ENCODE measurements at places on chromosomes 3 and 15.
A peak's percentile ranks its signal among the peaks of the same experiment; 100 is the strongest.

DNA sequence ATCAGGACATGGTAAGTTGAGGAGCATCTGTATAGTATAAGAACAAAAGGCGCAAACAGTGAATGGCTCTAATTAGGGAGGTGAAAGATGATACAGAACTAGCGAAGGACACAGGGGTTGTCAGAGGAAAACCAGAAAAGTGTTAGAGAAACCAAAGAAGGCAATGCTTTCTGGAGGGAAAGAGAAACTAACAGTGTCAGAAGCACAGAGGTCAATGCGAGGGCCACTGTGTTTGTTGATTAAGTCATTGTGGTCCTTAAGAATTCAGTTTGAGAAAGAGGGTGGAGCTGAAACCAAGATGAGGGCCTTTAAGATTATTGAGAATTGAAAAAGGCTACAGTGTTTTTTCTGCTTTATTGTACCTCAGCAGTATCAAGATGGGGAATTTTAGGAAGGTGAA is 28.8 kb downstream of the ATG7 start:
- DNase-seq = no peak

DNA sequence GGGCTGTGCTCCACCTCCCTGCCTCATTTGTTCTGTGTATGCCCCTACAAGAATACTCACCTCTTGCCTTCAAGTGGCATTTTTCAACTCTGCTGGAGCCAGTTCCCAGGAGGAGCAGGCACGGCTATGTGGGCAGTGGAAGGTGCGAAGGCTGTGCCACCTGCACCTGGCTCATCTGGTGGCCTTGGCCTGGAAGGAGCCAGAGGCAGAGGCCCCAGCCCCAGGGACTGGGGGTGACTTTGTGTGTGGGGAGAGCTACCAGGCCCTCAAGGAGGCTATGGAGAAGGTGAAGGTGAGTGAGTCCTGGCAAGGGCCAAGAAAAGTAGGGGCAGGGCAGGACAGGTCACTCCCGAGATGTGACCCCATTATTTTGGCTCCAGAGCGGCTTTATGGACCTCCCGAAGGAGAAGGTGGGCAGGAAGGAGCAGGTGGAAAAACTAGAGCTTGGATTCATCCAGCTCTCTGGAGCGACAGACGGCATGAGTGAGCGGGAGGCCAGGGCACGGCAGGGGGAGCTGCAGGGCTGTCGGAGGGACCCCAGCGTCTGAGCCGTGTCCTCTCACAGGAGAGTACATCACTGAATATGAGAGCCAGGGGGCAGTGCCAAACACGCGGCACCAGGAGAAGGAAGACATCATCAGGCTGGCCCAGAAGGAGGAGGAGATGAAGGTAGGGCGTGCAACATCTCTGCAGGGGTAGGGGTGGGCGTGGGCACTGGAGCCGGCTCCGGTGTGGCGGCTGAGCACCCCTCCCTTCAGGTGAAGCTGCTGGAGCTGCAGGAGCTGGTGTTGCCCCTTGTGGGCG is 57.3 kb upstream of the UBE2Q2 start:
- DNase-seq = peak; percentile 51

- DNase-seq = no peak
Observed at GRCh38 chr3:129313665-129314385, 35.2 kb downstream of the HMCES start.

DNA sequence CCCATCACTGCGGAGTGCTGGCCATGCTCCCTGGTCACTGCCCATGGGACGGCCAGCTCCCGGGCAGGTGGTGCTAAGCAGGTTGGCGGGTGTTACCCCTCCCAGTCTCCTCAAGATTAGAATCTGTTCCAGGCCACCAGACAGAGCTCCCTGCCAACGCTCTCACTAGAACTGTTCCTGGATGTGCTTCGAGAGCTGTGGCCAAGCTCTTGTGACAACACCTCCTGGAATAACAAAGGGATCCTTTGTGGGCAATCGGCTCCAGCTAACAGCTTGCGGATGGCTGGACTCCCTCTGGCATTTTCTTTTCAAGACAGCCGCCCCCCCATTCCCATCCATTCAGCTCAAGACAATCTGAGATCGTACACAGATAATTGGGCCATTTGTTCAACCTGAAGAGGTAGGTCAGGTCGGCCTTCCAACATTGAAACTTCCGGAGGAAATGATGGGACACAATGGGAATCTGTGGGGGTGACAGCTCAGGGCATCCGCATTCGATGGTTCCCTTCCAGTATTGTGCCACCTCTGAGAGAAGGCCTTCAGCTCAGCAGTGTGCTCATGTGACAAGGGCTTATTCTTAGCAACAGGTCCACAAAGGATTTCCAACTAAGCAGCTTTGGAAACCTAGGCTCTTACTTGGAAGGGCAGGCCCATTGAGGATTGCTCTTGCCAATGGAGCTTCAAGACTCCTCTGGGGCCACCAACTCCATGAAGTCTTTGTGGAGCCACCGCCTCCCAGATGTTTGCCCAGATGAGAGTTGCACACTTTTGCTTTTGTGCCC is 11.6 kb upstream of the EPHB3 start:
- DNase-seq = peak; percentile 79

DNA sequence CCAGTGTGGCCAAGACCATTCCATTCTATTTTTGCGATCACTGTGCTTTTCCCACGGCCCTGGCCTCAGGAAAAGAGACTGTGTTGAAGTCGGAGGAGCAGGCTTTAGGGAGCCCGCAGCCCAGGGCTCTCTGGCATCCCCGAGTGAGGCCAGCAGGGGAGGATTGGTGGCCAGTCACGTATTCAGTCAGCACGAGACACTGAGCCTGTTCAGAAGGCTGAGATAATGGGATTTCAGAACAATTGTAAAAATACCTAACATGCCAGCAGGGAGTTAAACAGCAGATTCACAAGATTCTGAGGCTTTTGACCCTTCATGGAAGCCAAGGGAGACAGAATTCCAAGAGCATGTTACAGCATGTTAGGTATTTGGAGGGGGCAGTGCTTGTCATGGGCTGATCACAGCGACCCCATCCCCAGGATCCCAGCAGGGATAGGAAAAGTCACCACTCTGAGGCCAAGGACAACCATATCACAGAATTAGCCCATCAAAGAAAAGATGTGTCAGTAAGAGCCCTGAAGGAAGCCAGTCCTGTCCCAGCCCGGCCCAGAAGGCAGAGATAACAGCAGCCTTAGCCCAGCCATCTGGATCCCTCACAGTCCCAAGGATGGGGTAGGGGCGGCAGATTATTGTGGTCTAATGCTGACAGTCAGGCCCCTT is 40.6 kb downstream of the AMOTL2 start:
- no peak for DNase-seq

DNA sequence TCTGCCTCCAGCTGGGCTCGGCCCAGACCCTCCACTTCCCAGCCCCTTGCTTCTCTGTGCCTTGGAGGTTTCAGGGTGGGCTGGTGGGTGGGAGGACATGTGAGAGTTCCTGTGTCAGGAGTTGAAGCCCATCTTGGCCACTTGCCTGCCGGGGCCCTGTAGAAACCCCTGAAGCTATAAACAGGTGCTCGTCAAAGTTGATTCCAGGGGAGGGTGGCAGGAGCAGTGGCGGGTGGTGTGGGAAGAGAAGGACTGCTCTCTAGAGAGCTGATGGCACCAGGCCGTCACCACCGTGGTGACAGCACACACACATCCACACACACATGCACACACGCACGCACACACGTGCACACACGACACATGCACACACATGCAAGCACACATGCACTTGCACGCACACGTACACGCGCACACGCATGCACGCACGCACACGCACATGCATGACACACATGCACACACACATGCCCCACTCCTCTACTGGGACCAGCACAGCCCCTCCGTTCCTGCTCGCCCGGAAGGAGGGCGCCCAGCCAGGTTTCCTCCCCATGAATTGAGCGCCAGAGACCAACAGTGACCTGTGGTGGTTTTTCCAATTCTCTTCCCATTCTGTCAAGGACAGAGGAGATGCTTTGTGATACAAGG is 56.3 kb upstream of the CGNL1 start:
- no peak for DNase-seq

DNA sequence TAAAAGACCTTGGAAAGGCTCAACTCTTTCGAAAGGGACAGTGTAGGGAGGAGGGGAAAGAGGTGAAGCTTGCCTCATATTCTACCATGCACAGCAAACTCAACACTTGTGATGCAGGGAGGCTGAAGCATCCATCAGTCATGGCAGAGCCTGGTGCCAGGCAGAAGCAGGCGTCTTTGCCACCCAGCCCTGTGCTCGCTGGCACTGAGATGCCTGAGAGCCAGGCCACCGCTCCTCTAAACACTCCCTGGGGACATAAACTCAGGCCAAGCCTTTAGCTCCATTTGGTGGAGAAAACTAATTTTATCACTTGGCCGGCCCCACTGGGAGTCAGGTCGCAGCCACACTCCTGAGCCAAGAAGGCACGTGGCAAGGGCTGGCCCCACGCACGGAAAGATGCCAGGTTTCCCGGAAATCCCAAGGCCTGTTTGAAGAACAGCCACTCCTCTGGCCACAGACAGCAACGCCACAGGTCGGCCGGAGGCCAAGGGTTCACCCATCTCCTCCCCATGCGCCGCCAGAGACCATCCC is 30.7 kb downstream of the XXYLT1 start:
- no peak for DNase-seq

DNA sequence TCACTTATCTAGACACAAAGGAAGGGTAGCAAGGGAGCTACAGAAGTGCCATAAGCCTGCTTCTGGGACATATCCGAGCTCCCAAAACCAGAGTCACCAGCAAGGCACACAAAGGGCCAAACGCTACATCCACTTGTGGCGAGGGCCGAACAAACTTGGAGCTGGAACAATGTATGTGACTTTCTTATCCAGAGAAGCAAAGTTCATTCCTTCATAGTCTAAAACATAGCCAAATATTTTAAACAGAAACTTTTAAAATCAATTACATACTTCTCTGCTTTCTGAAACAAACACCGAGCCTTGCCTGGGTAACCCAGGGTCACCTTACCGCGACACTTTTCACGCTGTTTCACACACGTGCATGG is 15.9 kb downstream of the ZXDC start:
- DNase-seq = no peak

DNA sequence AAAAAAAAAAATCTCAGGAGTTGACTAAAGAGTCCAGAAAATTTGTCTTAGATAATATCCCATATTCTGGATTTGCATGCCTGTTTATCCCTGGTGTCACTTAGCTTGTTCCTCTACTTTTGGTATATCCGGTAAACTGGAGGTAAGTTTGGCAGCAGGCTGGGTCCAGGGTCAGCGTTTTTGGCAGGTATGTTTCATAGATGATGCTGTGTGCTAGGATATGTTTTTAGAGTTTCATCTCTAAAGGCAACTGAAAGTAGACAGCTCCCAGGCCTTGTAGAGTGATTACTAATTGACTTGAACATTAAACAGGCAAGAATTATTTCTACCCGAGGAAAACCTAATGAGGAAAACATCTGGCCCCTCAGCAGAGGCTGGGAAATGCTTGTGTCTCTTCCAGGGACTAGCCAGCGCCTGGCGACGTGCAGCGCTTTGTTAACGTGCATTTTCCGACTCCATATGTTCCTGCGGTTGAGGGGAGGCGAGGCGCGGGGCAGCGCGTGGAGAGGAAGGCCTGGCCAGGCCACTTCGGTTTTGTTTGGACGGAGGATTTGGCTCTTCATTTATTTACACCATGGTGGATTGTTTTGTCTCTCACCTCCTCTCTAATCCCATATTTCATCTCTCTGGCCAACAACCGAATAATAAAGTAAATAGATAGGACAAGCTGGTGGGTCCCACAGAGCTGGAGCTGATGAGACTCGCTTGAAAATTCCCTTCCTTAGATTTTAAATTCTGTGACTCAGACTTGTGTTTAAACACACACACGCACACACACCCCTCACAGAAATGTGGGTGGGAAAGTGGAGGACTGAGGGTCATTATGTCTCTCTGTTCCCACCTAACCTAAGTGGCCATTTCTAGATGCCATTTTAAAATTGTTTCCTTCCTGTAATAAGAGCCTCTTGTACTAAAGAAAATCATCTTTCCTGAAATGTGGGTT is 65.3 kb downstream of the ASB7 start:
- no peak for DNase-seq

DNA sequence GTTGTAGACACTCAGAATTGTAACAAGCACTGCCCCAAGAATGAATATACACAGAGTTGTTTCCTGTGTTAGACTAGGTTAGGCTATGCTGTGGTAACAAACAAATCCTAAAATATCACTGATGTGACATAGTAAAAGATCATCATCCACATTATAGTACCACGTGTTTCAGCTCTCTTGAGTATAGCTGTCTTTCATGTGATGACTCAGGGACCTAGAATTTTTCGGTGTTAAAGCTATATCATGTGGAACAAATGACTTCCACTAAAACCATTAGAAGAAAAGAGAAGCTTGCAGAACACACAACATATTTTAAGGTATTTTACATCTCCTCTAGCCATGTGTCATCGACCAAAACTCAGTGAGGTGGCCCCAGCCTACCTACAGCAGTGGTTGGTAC is 307.9 kb upstream of the RBMS3 start:
- no peak for DNase-seq

DNA sequence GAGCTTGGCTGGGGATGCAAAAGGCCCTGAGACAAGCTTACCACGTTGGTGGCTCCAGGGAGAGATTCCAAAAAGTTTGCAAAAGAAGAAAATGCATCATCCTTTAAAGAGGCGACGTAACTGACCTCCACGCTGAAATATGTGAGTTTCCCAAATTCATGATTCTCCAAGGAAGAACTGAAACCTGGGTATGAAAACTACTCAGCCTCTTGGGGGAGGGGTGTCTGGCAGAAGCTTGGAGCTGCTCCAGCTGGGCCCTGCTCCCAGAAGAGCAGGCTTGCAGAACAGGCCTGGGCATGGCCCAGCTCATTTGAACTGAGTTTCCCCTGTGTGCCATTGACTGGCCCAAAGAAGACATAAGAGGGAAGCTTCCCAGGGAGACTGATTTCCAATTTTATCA is 20.5 kb downstream of the CPN2 start:
- no peak for DNase-seq

- DNase-seq = no peak
Observed at GRCh38 chr15:54208786-54209185, 230.5 kb downstream of the UNC13C start.

DNA sequence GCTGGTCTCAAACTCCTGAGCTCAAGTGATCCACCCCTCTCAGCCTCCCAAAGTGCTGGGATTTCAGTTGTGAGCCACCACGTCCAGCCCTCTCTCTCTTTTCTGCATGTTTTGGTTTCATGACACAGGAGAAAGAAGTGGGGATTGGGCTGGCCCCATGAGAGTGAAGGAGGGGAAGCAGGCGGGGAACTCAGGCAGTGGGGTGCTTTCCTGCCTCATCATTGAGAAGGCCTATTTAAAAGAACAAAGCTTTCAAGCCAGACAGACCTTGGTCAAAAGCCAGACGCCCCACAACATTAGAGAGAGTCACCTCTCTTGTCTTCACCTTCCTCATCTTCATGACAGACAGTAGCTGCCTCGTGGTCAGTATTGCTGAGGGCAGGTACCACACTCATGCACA is 15.9 kb downstream of the PSTPIP1 start:
- DNase-seq = no peak

GRCh38 chr15:37891766-37892368 is 42.6 kb upstream of the TMCO5A start:
- peak; percentile 11 for DNase-seq
